ENCODE measurements at places on chromosomes 2 and 18.

DNA sequence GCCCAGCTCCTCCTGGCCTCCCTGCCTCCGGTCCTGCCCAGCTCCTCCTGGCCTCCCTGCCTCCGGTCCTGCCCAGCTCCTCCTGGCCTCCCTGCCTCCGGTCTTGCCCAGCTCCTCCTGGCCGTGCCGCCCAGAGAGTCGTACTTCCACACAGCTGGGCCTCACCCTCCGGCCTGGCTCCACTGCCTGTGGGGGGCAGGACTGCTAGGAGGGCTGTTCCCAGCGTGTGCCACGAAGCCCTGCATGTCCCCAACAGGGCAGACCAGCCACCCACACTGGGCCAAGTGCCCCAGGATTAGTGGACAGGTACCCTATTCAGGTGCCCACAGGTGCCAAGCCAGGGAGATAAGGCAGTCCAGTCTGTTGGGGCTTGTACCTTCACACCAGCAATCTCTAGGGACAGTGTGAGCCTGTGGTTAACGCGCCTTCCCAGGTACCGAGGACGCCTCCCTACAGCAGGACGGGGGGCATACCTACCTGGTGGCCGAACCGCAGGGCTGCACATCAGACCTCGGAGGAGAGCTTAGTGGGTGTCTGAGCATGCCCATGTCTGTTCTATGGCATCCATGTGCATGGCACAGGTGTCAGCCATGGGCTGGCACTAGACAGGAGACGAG, 5.3 kb downstream of the GPC1 start:
- DNase-seq: no peak

GRCh38 chr2:119519057-119519408, 5.2 kb downstream of the SCTR start:
- no peak for DNase-seq

GRCh38 chr2:207633686-207634085, 8.5 kb upstream of the METTL21A start:
- DNase-seq: no peak

DNA sequence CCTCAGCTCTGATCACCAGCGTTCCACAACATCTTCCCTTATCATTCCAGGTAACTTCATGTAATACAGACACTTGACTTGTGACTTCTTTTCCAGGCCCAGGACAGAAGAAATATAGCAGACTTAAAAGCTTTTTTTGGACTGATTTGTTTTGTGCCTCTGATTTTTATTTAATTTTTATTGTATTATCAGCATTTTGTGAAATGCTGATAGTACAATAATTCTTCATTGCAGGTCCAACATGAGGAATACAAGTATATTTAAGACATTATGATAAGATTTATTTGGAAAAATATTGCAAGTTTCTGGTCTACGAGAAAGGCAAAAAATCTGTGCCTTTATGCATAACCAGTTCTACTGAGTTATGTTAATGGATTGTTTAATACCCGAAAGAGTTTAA, 94.5 kb upstream of the THUMPD2 start:
- DNase-seq: no peak

DNA sequence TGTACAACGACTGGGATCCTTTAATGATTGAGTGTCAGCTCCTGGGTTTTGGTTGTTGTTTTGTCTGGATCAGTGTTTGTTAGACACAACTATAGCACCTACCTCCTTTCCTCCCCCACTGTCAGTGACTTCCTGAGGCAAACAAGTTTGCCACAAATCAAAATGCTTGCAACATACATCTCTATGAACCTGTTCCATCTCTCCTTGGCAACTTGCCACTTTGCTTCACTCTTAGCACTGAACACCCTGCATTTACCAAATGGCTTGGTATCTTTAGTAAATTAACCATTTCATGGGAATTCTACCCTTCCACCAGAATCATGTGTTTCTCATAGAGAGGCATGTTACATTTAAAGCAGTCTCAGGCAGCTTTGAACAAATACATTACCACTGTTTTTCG, 301.1 kb upstream of the TANK start:
- DNase-seq: no peak

GRCh38 chr2:241038374-241039180, 40.2 kb downstream of the SNED1 start:
- no peak for DNase-seq

DNA sequence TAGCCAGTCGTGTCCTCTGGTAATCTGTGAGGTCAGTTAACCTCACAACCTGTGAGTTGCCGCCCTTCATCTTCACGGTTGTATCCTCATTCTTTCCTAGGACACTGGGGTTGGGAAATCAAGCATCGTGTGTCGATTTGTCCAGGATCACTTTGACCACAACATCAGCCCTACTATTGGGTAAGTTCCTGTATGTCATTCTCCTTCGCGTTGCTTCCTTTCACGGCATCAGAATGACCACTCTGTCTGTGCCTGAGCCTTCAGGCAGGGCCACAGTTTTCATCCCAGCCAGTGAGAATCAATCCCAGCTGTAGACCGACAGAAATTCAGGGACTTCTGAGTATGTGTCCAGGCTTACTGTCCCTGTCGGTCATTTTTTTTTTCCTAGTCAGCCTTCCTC, 67.1 kb downstream of the RAB31 start:
- DNase-seq: no peak

GRCh38 chr2:118056165-118056534, 32.1 kb upstream of the INSIG2 start:
- no peak for DNase-seq

GRCh38 chr2:201580486-201580885, 62.8 kb downstream of the TMEM237 start:
- DNase-seq: no peak

DNA sequence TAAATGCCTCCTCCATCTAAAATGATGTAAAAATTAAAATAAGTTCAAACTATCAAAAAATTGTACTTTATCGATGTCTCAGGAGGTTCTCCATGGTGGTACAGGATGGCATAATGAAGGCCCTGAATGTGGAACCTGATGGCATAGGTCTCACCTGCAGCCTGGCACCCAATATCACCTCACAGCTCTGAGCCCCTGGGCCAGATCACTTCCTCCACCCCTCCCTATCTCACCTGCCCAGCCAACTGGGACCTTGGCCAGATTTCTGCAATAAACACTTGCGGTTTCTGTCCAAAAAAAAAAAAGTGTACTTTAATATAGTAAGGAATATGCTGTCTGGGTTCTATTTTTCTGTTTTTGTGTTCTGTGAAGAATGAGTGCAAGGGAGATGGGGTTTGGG, 6.7 kb upstream of the RBM45 start:
- DNase-seq: no peak

- no peak for DNase-seq
Measured at GRCh38 chr2:26509141-26509540, 31.2 kb upstream of the OTOF start.

DNA sequence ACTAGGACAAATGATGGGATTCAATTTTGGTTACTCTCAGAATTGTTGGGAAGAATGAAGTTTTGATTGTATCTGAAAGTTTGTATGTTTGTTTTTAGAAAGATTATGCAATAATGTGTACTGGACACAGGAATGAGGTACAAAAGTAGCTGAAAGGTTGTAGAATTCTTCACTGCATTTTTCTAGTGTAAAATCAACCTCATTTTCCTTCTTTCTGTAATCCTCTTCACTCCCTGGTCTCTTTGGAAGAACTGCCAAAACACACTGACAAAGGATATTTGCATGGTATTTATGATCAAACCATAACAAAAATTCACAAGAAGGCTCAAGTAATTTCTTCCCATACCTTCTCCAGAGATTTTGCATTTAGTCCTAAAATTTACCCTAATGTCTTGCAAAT, 110.7 kb downstream of the ZEB2 start:
- DNase-seq: no peak

DNA sequence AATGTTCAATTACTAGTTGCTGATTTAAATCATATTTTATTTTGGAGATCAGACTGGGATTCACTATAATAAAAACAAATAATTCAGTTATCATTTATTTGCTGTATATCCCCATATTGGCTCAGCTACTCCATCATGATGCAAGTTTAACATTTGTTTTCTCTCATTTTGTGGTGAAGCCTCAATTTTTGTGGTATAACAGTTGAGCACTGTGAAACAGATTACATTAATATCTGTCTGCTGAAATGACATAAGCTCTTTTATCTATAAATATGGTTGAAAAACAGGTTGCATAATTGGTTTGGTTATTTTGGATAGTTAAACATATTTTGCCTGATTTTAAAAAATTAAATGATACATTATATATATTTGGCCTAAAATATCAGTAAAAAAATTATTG, 67.7 kb downstream of the DPP4 start:
- no peak for DNase-seq

GRCh38 chr2:9060819-9061218, 57.3 kb upstream of the MBOAT2 start:
- no peak for DNase-seq

DNA sequence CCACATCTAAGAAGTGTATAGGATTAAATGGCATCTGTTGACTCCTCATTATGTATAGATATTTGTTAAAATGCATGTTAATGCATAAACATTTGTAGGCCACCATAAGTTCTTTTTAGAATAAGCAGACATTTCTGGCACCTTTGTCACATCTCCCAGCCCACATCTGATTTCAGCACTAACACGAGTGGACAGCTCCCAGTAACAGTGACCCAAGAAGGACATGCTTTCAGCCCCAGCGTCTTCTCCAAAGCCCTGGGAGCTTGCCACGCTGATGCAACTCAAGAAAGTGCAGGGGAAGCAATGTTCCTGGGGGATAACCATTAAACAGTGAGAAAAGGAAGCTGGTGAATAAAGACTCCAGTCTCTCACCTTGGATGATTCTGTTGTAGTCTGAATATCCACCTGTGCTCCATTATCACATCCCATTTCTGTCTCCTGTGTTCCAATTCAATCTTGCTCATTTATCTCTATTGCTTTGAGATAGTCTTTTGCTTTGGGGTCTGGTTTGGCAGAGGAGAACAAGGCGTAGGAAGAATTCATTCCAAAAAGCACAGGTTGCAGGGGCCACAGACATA, 182.6 kb upstream of the THSD7B start:
- DNase-seq: no peak

- DNase-seq: no peak
Measured at GRCh38 chr18:78992041-78993011, 12.7 kb downstream of the SALL3 start.

- DNase-seq: no peak
Measured at GRCh38 chr2:57160976-57161375, 885.6 kb upstream of the VRK2 start.

DNA sequence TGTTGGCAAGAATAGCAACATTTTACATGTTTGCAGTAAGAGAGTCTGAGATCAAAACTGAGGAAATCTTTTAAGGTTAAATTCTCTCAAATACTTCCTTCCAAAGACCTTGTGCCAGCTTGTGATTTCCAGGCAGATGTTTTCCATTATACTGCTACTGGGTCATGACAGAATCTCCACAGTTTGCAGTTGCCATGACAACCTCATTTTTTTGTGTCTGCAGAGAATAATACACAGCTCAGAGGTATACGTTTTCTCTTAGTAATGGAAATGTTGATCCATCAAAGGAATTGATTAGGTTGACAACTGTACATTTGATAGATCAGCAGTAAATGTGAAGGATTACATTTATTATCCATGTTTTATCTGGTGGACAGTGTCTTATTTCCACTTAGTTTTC, 29.1 kb upstream of the CSRNP3 start:
- DNase-seq: no peak

- DNase-seq: no peak
Measured at GRCh38 chr18:8299054-8299980, 309.9 kb upstream of the RAB12 start.

DNA sequence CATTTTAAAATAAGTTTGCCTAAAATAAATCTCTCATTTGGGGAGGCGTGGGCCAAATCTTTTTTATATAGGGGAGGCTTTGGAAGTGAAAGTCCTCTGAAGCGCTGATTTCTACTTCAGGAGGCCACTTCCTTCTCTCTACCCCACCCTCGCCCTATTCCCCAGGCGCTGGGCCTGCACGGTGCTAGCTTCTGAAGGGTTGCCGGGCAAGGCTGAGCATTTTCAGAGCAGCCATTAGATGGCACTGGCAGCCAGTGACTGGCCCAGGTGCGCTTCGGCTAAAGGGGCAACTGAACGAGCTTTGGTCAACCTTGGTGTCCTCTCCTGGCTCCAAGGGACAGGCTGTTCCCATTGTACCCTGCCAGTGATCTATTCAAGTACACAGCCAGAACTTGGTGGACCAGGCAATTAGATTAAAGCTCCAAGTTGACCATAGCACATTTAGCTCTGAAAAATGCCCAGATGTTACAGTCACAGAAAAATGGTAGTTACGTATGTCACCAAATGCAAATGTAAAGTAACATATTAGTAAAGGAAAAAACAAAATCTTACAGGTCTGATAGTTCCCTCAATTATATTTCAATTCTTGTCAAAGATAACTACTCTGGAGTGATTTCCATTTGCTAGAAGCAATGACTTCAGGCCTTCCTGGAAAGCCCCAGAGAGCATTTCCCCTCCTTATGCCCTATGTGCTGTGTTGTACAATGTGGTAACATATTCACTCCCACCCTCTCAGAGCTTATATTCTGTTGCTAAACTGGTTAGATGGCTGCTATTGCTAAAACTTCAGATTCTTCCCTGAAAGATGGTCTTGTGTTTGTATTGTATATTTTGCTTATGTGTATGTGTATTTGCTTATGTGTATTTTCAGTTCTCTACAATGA, 2.1 kb downstream of the POMC start:
- peak; percentile 8 for DNase-seq

DNA sequence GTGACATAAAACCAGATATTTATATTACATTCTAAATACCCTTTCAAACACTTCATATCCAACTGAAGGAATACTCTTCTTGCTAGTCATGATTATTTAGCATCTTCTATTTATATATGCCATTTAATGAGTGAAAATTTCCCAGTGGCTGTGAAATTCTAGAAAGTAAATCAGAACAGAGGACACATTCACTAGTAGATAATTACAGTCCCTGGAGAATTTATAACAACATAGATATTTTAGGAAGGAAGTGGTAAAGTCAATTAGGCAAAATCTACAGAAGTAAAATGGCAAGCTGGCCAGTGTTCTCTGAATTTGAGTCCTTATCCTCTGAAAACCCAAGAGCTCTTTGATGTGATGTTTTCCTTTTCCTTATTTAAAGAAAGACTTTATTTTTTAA, 121.8 kb downstream of the PMAIP1 start:
- DNase-seq: no peak

- peak; percentile 65 for DNase-seq
Measured at GRCh38 chr2:170816504-170817092, at the start of gene GAD1. Gene GAD1, plus strand, starts transcription at chr2:170816887. Its CDS starts 1,705 bp downstream, at chr2:170818592.

DNA sequence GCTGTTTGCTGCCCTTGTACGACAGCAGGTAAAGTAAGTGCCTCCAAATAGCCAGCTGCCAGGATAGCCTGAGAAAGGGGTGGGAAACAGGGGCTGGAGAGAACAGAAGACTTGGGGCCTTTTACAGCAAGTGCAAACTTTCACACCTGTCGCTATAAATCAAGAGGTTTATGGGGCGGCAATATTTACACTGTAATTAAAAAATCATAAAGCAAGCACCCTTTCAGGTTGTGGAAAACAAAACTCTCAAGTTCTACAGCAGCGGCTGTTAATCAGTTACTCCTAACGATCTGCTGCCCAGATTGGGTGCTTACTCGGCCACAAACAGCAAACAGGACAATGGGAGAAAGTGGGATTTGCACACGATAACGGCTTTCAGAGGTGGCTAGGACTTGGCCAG, 359.5 kb upstream of the ETAA1 start:
- DNase-seq: no peak
